ENCODE measurements at places on chromosomes 12 and 14.

DNA sequence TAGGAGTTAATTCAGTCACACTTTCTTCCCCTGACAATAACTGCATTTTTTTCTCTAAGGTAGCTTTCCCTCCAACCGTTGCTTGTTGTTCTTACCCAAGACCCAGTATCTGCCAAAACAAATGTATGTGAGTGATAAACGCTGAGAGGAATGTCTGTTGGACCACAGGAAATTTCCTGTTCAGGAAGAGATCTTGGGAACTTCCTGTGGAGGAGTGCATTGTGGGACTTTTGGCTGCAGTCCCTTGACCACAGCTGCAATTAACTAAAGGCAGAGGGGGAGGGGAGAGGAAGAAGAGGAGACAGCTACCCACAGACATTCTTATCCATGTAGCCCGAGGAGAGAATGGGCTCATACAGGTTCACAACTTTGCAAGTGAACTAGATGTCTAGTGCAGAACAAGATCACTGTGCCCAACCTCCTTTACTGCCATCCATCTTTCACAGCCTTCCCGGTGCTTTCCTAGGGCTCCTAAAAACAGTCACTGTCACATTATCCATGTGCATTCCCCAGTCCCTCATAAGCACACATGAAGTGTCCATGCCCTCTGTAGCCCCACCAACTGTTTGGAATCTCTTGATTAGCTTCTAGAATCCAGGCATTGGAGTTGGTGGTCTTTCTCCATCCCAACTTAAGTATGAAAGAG, 149.5 kb downstream of the ETV6 start:
- DNase-seq = no peak

DNA sequence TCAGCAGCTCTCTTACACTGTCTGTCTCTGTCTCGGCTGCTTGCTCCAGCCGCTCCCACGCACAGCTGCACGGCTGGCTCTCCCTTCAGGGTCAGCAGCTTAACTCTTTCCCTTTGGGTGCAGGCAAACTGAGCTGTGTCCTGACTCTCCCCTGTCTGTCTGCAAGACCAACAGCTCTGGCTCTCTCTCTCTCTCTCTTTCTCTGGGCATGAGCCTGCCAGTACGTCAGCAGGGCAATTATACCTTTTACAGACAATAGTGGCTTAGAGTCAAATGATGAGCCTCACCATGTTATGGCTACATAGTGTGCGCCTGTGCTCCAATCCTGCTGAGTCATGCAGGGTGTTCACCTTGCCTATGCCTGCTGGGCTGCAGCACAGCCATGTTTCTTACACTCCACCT, 120.5 kb upstream of the DDHD1 start:
- no peak for DNase-seq

DNA sequence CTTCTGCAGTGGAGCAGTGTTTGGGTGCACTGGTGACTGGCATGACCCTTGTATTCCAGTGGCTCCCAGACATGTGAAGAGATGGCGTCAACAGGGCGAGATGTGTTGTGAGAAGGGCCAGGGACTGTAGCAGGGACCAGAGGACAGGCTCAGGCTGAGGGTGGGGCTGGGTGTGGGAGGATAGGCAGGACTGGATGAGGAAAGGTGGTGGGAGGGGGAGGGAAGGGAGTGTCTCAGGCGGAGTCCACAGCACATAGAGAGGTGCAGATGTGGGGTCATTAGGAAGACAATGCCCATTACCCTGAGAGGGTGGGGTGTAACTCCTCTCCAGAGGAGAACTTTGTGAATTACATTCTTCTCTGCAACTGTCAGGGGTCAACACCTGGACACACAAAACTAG, 78.5 kb downstream of the DICER1 start:
- no peak for DNase-seq

GRCh38 chr14:34676516-34677211, 37.7 kb downstream of the CFL2 start:
- DNase-seq = no peak

Measured in glutamatergic neuron (in vitro differentiated cells).